ENCODE measurements at places on chromosomes 5 and 9.

GRCh38 chr5:10497554-10497953, 55.9 kb downstream of the ROPN1L start:
- no peak for DNase-seq

GRCh38 chr9:92671323-92671722, 1.4 kb upstream of the IPPK start:
- no peak for DNase-seq

DNA sequence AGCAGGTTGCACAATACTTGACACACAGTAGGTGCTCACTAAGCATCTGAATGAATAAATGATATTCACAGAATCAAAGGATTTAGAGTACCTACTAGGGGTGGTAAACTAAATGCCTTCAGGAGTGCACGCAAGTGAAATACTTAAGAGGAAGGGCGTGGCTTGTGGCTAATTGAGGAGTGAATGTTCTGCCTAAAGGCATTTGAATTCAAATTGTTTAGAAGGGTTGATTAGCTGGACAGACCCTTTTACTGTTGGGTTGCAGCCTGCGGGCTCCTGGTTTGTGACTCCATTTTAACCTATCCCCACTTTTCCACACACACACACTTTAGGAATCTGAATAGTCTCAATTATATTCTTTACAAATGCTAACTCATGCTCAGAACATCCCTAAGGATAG, 63.1 kb downstream of the PPP2R2B start:
- DNase-seq, result no peak

GRCh38 chr9:122562134-122562760, 9.3 kb downstream of the OR1N2 start:
- no peak for DNase-seq

DNA sequence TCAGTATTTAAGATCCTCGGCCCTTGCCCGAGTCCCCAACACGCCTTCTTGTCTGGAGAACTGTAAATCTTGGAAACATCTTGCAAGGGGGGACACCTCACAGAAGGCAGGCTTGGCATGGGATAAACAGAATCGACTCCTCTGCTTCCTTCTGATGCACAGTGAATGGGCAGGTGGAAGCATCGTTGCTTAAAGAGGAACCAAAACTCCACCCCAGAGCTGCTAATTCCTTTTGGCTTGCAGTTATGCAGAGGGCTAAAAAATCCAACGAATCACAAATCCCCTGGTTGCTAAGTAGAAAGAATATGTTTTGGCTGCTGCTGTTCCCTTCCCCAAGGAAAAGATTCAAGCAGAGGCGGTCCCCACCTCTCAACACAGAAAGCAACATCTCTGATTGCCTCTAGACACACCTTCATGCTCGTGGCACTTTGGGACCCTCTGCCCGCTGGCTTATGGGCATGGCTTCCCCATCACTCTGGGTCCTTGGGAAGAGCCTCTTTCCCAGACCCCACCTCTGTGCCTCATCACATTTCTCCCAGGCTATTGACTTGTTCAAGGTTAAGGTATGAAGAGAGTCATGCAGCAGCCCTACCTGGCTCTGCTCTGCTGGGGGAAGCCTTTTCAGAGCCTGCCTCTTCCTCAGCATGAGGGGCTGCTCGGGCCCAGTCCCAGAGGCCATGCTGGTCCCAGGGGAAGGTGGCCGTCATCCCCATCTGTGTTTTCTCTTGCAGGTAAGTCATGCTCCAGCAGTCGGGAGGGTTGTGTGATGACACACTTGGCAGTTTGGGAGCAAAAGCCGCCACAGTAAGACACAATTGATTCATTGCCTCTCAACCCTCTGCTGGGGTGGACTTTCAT, 137.1 kb downstream of the KCNIP1 start:
- DNase-seq, result no peak

DNA sequence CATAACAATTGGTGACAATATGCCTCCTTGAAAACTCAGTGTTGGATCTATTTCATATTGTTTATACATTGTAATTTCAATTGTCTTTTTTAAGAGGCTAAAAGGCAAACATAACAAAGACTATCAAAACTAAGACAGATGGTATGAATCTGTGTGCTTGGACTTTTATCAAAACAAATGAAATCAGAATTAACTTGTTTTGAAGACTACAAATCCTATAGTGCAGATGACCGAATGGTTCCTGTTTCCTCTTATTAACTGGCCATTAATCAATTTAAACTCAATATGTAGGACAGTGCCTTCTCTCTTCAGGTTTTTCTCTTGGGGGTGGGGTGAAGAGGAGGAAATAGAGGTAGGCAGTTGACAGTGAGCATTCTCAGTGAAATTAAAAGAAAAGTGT, 366.9 kb upstream of the GRAMD2B start:
- no peak for DNase-seq

DNA sequence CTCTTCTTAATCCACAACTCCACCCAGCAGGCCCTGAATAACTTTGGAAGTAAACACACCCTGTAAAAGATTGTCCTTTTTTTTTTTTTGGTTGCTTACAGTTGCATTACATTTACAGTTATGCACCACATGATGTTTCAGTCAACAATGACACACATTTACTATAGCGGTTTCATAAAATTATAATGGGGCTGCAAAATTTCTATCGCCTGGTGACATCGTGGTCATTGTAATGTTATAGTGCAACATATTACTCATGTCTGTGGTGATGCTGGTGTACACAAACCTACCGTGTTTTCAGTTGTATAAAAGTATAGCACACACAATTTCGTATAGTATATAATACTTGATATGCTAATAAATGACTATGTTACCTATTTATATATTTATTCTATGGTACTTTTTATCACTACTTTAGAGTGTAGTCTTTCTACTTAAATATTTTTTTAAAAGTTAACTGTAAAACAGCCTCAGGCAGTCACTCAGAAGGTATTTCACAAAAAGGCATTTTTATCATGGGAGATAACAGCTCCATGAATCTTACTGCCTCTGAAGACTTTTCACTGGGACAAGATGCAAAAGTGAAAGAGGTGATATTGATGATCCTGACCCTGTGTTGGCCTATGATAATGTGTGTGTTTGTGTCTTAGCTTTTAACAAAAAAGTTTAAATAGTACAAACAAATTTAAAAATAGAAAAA, 695.4 kb upstream of the CDH18 start:
- DNase-seq, result no peak

GRCh38 chr5:147927901-147928300, 21.6 kb upstream of the C5orf46 start:
- no peak for DNase-seq

- DNase-seq, result no peak
Measured at GRCh38 chr5:72624641-72625236, 117.5 kb upstream of the ZNF366 start.

DNA sequence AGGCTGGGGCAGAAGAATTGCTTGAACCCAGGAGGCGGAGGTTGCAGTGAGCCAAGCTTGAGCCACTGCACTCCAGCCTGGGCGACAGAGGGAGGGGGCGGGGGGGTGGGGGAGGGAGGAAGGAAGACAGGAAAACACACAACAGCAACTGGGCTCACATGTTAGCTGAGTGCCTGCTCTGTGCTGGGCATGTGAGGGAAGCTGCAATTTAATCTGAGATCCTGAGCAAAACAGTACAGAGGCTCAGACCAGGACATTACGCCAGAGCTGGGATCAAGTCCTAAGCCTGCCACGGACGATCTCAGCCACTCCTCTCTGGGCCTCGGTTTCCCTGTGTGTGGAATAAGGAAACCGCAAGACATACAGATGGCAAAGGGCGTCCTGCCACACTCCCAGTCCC, 119.1 kb downstream of the VAV2 start:
- no peak for DNase-seq

DNA sequence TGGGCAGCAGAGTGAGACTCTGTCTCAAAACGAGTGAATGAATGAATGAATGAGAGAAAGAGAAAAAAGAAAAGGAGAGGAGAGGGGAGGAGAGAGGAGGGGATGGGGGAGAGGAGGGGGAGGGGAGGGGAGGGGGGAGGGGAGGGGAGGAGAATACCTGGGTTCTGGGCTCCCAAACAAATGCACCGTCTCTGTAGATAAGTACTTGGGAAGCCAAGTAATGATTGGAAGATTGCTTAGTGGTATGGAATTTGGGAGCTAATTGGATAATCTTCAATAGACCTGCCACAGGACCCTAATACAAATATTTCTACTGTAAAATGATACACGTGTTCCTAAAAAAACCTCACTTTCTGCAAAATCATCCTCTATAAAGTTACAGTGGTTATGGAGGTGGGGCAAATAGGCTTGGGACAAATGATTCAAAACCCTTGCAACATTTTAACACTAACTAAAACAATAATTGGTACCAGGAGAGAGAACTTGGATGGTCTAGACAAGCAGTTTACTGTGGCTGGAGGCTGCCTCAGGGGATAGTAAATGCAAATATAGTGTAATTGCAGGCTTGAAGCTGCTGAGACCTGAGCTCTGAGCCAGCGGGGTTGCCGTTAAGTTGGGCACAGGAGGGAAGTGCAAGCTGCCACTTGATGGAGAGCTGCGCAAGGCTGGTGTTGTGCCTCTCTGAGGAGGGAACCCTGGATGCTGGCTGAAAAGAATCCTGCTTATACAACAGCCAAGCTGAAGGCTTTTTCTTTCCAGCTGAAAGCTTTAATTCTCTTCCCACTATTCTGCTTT, 3.5 kb downstream of the HEMGN start:
- no peak for DNase-seq

DNA sequence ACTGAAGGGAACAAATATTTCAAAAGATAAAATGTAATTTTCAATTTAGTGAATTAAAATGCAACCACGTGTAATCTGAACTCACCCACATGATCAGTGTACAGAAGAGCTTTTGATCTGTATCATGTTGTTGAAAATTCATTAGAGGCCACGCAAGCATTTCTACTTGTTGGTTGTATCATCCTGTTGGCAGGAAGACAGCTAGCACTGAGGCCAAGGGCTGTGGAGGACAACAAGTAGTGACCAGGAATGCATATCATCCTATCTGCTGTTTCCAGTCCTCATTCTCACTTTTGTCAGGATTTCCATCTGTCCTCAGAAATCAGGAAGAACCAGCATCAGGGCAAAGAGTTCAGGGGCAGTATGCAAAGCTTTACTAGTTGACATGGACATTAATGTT, 29.9 kb upstream of the CKS2 start:
- no peak for DNase-seq

GRCh38 chr5:98663521-98663920, 109.9 kb upstream of the RGMB start:
- no peak for DNase-seq

DNA sequence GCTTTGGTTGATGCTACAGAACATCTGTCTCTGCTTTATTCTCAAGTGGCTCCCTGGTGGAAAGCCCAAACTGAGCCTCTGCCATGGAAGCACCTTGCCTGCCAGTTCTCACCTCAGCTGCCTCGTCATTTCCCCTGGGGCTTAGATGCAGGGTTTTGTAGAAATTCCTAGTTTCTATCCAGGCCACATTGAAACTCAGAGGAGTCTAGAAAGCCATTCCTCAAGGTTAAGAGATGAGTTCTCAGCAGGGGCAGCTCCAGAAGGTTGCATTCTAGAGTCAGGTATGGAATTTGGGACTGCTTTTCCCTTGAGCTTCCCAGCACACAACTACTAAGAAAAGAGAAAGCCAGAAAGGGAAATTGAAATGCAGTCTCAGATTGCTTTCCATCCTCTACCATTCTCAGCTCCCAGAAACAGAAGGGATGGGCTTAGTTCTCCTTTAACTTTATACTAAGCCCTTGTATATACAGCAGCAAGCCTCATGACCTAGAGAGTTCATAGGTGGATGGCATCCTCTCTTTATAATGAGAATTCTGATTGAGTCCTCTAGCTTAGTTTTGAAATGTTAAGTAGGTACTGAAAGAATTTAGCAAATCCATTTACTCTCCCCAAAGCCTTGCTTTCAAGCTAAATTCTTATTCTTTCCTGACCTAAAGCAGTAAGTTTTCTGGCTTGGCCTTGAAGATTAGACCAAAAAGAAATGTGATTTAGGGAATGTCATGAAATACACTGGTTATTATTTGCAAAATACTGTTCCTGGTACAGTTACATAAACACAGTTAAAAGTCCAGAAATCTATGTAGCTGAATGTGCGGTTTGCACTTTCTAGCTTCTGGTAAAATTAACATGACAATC, 66.0 kb upstream of the MEF2C start:
- DNase-seq, result no peak

- DNase-seq, result no peak
Measured at GRCh38 chr9:138049085-138049778, 171.7 kb downstream of the CACNA1B start.

DNA sequence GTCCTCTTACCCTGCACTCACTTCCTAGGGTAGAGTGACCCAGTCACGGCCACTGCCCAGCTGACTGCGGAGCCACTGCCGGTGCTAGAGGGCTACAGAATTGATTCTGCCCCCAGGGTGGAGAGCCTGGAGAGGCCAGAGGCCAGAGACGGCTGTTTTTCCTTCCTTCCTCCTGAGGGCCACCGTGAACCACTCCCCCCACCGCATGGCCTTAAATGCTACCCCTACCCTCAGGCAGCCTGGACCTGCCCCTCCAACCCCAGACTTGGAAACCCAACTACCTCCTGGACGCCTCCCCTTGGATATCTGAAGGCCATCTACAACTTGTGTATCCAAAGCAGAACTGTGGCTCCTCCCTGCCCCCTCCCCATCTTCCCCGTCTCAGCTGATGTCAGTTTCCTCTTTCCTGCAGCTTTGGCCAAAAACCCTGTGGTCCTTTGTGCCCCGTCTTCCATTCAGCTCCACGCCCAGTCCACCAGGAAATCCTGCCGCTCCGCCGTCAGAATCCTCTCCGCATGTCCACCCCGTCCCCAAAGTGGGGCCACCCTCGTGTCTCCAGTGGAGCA, 16.3 kb downstream of the SH2D3C start:
- DNase-seq, result no peak

GRCh38 chr9:104986096-104986495, 58.1 kb upstream of the ABCA1 start:
- DNase-seq, result no peak

- no peak for DNase-seq
Measured at GRCh38 chr5:111248571-111248970, 24.4 kb downstream of the CAMK4 start.

GRCh38 chr9:113187929-113188595, 33.0 kb downstream of the FKBP15 start:
- no peak for DNase-seq

DNA sequence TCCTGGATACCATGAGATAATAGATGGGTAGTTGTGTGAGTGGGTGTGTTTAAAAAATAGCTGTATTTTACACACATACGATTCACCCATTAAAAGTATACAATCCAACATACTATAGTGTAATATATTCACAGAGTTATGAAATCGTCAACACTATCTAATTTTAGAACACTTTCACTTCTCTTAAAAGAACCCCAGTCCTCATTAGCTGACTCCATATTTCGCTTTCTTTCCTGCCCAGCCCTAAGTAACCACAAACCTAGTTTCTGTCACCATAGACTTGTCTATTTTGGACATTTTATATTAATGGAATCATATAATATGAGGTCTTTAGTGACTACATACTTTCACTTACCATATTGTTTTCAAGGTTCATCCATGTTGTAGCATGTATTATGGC, 63.8 kb upstream of the S1PR3 start:
- DNase-seq, result no peak

Data from activated CD4-positive, alpha-beta T cell treated with anti-CD3 and anti-CD28 coated beads, Interleukin-2, amount 50 U/mL, for 4 hours (primary cell).